ENCODE measurements at places on chromosomes 2 and 18.

- DNase-seq: no peak
These were observed 490.6 kb downstream of the IRS1 start for GRCh38 chr2:226308986-226309385.

DNA sequence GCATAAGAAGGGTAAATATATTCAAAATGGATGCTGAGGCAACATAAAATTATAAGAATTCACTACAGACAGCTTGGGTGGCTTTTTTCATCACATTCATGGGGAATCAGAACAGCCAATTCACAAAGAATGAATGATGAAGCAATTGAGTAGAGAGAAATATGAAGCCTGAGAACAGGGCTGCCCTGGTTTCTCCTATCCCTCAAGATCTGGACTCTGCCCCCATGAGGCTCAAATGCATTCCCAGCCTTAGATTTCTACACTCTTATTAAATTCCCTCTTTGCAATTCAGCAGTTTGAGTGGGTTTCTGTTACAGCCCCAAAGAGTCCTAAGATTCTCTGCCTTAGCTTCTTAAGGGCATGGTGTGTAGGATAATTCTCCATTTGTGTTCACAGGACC lies 172.5 kb downstream of the MAIP1 start:
- DNase-seq: no peak

- no peak for DNase-seq
These were observed 151.8 kb downstream of the DYSF start for GRCh38 chr2:71605173-71605641.

DNA sequence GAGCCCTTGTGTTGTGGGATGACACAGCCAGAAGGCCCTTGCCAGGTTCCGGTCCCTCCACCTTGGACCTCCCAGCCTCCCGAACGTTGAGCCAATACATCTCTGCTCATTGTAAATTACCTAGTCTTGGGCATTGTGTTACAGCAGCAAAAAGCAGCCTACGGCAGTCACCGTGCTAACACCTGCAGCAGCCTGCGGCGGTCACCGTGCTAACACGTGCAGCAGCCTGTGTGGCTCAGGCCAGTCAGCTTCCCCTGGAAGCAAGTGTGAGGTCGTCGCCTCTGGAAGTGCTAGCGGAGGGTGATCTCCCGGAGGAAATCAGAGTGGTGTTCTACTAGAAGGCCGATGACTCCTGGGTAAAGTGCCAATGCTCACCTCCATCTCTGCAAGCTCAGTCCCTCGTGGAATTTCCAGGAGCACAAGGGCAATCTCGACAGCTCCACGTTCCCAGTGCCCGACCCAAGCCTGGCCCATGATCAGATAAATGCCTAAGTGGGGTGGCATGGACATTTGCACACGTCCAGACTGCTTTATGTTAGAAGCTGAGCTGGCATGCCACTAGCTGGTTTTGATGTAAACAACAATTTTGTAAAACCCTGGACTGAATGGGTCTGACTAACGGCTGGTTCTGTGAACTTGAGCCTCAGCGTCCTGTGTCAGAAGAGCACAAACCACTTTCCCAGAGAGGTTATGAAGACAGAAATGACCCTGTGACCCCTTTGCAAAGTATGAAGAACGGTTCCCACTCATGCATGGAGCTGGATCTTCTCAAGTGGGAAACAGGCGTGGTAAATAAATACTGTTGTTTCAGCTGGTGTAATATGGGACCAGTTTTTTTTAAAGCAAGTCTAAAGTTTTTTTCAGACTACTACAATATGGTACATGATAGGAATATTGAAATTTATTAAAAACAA lies 11.4 kb upstream of the CNDP1 start:
- no peak for DNase-seq

DNA sequence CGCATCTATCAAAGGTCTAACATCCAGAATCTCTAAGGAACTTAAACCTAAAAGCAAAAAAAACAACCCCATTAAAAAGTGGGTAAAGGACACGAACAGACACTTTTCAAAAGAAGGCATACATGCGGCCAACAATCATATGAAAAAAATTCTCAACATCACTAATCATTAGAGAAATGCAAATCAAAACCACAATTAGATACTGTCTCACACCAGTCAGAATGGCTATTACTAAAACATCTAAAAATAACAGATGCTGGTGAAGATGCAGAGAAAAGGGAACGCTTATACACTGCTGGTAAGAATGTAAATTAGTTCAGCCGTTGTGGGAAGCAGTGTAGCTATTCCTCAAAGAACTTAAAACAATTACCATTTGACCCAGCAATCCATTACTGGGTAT lies 38.0 kb downstream of the PPP3R1 start:
- no peak for DNase-seq

GRCh38 chr2:40038646-40039045 lies 259.6 kb upstream of the THUMPD2 start:
- DNase-seq: no peak

DNA sequence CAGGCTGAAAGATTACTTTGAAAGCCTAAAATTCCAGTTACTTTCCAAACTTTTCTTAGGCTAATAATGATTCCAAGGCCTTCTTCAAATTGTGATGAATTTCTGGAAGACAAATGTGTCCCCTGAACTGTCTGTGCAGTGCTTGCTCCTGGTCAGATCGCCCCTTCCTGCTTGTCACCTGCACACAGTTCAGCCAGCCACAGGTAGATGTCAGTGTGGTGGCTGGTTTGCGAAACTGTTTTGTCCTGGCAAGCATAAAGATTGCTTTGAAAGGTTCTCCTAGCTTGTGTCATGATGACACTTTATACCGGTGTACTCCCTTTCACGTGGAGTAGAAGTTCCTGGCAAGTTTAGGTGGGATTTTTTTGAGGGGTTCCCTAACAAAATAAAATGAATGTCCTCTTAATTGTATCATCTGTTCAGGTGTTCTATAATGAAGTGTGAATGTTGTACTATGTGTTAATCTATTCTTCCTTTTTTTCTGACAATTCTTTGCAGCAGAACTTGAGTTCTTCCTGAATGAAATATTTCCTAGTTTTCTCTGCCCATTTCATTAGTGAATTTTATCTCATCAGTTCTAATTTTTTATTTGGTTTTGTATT lies 298.8 kb downstream of the ZNF407 start:
- DNase-seq: peak; percentile 34

- DNase-seq: no peak
These were observed 55.3 kb upstream of the TGIF1 start for GRCh38 chr18:3394648-3395047.

GRCh38 chr2:11043245-11043644 lies 112.0 kb upstream of the SLC66A3 start:
- DNase-seq: no peak

DNA sequence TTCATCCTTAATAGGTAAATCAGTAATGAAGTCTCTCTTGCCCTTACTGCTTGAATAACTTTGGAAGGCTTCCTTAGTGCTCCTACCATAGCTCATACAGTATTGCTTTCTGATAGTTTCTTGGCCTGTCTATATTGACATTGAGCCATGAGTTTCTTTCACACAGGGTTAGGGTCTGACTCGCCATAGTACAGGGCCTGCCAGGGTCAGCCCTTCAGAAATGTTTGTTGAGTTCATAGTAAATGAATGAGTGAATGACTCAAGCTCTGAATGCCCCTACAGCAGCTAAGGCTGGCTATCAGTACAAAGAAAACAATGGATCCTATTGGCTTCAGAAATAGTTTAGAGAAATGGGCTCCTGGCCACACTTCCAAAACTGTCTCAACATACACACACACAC lies 65.0 kb upstream of the LRATD1 start:
- DNase-seq: no peak

- DNase-seq: peak; percentile 19
These were observed 176.9 kb upstream of the SMAD7 start for GRCh38 chr18:49127471-49128190.

- no peak for DNase-seq
These were observed 102.4 kb downstream of the DDX1 start for GRCh38 chr2:15693926-15694588.
